ENCODE measurements at places on chromosomes 5 and 9.

GRCh38 chr9:131078427-131079366 lies 17.6 kb upstream of the AIF1L start:
- no peak for DNase-seq

DNA sequence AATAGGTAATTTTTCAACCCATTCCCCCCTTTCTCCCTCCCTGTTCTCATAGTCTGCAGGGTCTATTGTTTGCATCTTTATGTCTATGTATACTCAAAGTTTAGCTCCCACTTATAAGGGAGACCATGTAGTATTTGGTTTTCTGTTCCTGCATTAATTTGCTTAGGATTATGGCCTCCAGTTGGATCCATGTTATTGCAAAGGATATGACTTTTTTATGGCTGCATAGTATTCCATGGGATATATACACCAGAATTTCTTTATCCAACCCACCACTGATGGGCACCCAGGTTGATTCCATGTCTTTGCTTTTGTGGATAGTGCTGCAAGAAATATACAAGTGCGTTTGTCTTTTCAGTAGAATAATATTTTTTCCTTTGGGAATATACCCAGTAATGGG lies 761.6 kb upstream of the GRAMD2B start:
- no peak for DNase-seq

- no peak for DNase-seq
Measured at GRCh38 chr5:128478386-128479368, 59.4 kb downstream of the FBN2 start.

DNA sequence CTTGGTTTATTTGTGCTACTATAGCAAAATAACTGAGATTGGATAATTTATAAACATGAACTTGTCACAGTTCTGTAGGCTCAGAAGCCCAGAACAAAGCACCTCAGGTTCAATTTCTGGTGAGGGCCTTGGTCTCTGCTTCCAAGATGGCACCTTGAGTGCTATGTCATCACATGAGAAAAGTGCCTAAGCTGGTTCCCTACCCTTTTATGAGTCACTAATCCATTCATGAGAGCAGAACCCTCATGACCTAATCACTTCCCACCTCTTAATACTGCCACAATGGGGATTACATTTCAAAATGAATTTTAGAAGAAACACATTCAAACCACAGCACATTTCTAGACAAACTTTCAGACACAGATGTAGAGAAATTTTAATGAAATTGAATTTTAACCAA lies 98.2 kb upstream of the PRSS3 start:
- no peak for DNase-seq

DNA sequence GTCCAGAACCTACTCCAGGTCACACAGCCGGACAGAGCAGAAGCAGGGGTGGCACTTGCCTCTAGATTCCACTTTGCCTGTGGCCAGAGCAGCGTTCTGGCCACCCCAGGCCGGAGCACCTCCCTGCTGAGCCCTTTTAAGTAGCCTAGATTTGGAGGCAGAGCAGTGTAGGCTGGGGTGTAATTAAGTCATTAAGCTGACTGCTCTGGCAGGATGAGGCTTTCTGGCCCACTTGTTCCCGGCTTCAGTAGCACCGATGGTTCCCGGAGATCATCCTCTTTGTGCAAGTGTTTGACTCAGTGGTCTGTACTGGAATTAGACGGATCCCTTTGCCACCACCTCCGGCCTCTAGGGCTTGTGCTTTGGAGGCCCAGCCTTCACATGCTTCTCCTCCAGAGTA lies 281.9 kb upstream of the ANKRD55 start:
- no peak for DNase-seq

GRCh38 chr5:152701305-152701949 lies 296.3 kb upstream of the NMUR2 start:
- no peak for DNase-seq

DNA sequence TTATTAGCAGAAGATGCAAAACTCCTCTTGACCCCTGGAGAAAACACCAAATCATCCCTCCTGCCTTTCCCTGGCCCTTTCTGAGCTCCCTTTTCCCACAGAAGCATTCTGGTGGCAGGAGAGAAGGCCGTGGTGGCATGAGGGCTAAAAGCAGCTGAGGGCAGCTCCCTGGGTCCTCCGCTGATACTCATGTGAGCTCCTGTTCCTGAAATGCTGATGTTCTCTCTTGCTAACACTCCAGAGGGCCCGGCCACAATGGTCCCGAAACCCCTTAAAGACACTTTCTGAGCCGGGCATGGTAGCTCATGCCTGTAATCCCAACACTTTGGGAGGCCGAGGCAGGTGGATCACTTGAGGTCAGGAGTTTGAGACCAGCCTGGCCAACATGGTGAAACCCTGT lies 183.1 kb downstream of the HSPA4 start:
- no peak for DNase-seq

GRCh38 chr5:173791878-173792277 lies 96.3 kb upstream of the CPEB4 start:
- no peak for DNase-seq

- no peak for DNase-seq
Measured at GRCh38 chr5:2710910-2711309, 40.6 kb downstream of the IRX2 start.

GRCh38 chr5:40477856-40478546 lies 201.7 kb upstream of the PTGER4 start:
- DNase-seq = no peak
